ENCODE measurements at places on chromosomes 12 and 14.

GRCh38 chr14:90111895-90112534 is 50.2 kb downstream of the KCNK13 start:
- peak; percentile 59 for DNase-seq

- no peak for DNase-seq
Observed at GRCh38 chr12:121543786-121544185, 37.0 kb downstream of the KDM2B start.

- DNase-seq: no peak
Observed at GRCh38 chr12:109222062-109222461, 87.0 kb downstream of the FOXN4 start.

DNA sequence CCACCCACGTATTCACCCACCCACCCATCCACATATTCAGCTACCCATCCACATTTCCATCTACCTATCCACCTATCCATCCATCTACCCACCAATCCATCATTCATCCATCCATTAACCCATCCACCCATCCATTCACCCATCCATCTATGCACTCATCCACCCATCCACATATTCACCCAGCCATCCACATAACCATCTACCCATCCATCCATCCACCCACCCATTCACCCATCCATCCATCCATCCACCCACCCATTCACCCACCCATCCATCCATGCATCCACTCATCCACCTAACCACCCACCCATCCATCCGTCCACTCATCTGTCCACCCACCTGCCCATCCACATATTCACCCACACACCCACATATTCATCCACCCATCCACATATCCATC is 70.5 kb downstream of the LGMN start:
- no peak for DNase-seq

DNA sequence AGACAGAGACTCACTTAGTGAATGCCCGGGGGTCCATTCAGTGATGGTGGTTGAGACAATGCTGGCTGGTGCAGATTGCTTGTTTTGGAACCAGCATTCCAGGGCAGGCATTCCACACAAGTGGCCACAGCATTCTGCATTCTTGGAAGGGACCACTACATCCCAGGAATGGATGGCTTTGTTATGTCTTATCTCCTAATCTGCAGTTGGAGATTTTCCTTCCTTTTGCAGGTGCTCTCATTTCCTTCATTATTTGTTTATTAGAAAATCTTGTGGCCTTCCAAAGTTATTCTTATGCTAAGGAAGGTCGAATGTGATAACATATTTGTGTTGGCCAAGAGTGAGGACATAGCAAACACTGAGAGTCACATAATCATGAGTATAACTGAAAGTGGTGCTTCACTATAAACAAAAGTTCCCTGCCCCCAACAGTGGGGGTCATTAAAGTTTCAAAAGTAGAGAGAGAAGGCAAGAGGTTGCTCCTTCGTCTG is 66.0 kb downstream of the BMP4 start:
- DNase-seq: no peak

DNA sequence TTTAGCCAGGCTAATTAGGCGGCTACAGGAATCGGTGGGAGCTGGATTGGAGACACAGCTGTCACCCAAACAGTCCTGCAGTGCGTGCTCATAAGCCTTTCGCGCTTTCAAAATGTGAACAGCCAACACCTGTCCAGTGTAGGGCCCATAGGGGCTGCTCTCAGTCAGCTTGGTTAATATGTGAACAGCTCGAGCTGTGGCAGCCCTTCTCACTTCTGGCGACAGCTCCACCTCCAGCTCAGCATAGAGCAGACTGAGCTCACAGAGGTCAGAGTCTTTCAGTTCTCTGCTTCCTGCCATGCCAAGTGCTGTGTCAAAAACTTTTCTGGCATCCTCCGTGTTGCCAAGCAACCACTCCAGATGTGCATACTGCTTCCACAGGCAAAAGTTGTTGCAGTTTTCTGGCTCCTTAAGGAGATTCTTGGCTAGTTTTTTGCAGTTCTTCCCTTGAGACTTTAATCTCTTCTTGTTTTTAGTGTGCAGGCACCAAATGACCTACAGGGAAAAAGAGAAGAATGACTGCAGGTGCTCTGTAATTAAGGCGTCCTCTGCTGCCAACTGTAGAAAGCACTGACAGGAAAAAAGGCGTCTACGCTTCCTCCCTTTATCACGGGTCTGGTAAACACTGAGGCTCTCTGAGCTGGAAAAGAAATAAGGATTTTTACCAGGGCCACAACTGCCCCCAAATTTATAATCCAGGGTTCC is 32.5 kb downstream of the PSMC1 start:
- DNase-seq: peak; percentile 29

Data from AG10803 (cell line).